Stimulated activated CD8-positive, alpha-beta memory T cell treated with anti-CD3 and anti-CD28 coated beads, Interleukin-2, amount 100 ng/mL, for 1 hour (primary cell): ENCODE measurements at places on chromosomes 16 and 17.

- DNase-seq: no peak
These were observed 10.4 kb upstream of the METTL22 start for GRCh38 chr16:8611122-8611521.

DNA sequence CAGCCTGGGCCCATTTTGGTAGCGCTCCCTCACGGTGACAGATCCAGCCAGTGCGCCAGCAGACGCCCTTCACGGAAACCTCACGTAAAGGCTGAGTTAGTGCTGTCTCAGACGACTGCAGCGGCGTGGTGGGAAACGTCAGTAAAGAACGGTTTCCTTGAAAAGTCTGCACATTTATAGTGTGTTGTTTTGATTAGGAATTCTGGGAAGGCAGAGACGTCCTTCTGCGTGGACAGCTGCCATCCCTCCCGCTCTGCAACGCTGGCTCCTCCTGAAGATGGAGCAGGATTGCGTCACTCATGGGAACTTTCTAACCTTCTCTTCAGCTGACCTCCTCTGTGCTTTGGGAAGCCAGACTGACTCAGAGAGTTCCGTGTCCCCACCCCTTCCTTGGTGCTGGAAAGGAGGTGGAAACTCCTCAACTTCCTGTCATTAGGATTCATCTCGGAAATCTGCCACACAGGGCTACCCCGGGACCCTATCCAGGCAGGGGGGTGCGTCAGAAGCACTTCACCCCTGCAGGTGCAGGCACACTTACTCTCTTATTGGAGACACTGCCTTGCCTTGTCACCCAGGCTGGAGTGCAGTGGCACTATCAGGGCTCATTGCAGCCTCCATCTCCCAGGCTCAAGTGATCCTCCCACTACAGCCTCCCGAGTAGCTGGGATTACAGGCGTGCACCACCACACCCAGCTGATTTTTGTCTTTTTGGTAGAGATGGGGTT lies 24.3 kb upstream of the CRISPLD2 start:
- no peak for DNase-seq

GRCh38 chr16:1823821-1824220 lies 2.8 kb downstream of the HAGH start:
- no peak for DNase-seq

DNA sequence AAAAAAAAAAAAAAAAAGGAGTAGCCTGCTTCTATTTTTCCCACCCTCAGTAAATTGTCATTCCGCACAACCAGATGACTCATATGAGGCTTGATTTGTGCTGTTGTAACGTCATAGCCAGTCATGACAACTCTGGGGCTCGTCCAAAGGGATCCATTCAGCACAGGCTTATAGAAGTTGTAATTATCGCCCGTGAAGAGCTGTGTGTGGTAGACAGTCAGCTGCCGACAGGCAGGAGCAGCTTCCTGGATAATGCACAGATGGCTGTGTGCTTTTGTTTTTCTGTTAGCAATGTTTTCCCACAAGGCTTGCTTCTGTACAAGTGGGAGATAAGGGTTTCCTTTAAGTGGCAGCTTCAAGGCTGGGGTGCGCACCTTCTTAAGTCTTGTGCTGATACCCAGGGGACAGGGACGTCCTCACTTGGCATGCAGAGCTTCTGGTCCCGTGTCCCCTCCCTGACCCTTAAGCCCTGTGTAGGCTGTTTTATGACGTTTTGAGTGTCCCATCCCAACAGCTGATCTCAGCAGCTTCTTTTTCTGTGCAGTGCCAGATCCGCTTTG lies 26.0 kb downstream of the SNX29 start:
- DNase-seq: no peak

DNA sequence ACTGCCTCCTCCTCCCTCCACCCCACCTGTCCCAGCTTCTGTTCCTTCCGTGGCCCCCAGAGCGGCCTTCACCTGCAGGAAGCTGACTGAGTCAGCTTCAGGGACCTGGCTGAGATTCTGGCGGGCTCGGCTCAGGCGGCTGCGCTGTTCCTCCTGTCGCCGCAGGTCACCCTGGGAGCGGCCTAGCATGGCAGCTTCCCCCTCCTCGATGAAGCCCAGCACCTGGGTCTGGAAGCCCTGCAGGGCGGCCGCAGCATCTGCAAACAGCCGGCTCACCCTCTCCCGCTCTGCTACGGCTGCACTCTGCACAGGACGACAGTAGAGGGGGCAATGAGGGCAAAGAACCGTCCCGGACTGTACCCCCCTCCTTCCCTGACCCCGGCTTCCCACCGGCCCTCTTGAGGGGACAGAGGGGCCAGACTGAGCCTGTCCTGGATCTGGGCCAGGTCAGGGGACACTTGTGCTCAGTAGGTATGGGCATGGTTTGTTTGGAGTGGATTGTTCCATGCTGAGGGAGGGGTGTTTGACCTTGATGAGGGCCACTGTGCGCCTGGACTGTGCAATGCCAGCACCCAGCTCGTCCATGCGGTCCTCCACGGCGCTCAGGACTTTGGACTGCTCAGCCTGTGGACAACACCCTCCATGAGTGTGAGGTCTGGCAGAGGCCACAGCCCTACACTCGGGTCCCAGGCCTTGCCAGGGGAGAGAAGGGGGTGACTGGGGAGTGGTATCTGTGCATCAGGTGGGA lies 2.0 kb downstream of the TRIM47 start:
- peak; percentile 58 for DNase-seq

GRCh38 chr17:39094607-39095308 lies 56.7 kb downstream of the PLXDC1 start:
- no peak for DNase-seq

- DNase-seq: no peak
These were observed 66.9 kb upstream of the MRTFB start for GRCh38 chr16:14004031-14004728.

- DNase-seq: no peak
These were observed 945.8 kb downstream of the KCNJ2 start for GRCh38 chr17:71114911-71115668.

DNA sequence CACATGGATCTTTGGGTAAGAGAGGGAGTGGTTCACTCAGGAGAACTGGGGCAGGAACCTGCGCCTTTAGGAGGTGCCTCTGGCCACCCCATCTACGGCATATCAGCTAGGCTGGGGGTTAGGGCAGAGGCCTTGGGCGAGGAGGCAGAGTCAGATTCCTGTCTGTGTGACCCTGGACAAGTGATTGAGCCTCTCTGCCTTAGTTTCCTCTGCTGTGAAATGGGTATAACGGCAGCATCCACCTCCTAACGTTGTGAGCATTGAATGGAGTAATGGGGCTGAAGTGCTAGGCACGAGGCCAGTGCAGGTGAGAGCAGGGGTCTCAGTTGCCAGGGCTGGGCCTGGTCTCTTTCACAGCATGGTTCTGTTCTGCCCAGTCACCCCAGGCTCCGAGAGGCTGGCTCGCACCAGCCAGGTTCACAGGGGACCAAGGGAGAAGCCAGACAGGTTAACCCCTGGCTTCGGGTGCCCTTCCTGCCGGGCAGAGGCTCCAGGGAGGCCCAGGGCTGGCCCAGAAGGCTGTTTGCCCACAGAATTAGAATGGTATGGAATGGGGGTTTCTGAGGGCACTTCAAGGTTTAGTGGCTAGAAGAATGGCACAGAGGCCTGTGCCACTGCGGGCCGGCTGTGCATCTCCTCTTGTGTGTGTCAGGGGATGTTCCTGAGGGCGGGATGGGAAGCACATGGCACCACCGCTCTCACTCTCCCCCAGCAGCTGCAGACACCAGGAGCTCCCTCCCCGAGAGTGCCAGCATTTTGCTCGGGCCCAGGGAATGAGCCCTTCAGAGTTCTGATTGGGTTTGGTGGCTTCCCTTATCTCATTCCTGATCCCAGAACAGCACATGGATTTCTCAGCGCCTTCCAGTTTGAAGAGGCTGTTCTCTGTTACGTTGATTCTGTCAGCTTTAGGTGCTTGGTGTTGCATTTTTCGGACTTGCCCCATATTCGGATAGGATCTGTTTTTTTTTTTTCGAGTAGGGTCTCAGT lies 23.8 kb downstream of the UNC13D start:
- DNase-seq: no peak

- no peak for DNase-seq
These were observed 12.2 kb upstream of the PRKCA start for GRCh38 chr17:66290101-66290722.

DNA sequence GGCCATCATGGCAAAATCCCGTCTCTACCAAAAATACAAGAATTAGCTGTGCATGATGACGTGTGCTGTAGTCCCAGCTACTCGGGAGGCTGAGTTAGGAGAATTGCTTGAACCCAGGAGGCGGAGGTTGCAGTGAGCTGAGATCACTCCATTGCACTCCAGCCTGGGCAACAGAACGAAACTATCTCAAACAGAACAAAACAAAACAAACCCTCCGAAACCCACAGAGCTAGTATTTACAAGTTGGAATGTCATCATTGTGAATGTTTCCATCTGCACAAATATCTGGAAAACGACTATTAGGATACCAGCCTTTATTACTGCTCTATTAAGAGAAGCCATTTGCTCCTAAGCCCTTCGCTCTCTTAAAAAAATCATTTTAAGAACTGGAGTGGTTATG lies 26.0 kb downstream of the SMARCE1 start:
- no peak for DNase-seq
